ENCODE measurements at places on chromosomes 1 and 21. TPM values are rescaled to one million over a fixed set of nuclear protein-coding genes. Genes with fewer than 3 reads are reported as not detected.

The KCNK1 gene
- total RNA-seq, result 14.6 TPM

The APCS gene
- not detected for total RNA-seq

The NFASC gene
- total RNA-seq, result 0.72 TPM

The GPR37L1 gene
- total RNA-seq, result 0.07 TPM

GRCh38 chr1:90993245-90993644 is 28.6 kb downstream of the ZNF644 start:
- H3K27ac ChIP-seq, result no peak overlapping the region
- no peak for DNase-seq
- no peaks in the 10 kb centered on the region for H3K4me1 ChIP-seq

DNA sequence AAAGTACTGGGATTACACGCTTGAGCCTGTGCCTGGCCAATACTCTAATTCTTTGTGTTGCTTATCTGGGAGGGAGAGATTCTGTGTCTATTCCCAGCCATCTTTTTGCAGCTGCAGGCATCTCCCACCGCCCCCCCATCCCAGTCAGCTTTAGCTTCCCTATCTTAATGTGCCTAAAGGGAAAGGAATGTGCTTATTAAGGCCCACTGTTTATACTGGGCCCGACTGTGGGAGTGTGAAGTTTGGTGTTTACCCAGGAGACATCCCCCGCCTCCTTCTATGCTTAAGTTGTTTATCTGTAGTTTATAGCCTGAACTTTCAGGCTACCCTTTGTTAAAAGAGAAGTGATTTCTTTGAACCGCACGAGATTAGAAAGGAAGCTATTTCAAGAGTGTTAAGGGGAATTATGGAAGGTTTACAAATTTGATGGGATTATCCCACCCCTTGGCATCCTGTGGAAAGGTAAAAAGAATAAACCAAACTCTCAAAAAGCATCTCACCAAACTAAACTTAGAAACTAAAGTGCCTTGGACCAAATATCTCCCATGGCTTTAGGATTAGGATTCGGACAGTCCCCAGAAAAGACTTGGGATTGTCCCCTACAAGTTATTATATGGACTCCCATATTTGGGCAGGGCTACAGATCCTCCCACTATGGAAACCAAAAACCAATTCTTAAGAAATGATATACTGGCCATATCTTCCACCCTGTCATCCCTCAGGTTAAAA is 25.5 kb upstream of the ZNF496 start:
- H3K4me3 ChIP-seq, result no peak overlapping the region
- peaks cover 40% of the 10 kb centered on the region for H3K4me1 ChIP-seq
- no peak for DNase-seq
- no peaks in the 10 kb centered on the region for H3K36me3 ChIP-seq

- H3K27me3 ChIP-seq, result peaks cover 8% of the 10 kb centered on the region
- no peak overlapping the region for H3K27ac ChIP-seq
- H3K4me3 ChIP-seq, result no peak overlapping the region
- H3K4me1 ChIP-seq, result no peaks in the 10 kb centered on the region
- no peak for DNase-seq
These were observed 235.8 kb downstream of the PTGER3 start for GRCh38 chr1:70811815-70812214.

DNA sequence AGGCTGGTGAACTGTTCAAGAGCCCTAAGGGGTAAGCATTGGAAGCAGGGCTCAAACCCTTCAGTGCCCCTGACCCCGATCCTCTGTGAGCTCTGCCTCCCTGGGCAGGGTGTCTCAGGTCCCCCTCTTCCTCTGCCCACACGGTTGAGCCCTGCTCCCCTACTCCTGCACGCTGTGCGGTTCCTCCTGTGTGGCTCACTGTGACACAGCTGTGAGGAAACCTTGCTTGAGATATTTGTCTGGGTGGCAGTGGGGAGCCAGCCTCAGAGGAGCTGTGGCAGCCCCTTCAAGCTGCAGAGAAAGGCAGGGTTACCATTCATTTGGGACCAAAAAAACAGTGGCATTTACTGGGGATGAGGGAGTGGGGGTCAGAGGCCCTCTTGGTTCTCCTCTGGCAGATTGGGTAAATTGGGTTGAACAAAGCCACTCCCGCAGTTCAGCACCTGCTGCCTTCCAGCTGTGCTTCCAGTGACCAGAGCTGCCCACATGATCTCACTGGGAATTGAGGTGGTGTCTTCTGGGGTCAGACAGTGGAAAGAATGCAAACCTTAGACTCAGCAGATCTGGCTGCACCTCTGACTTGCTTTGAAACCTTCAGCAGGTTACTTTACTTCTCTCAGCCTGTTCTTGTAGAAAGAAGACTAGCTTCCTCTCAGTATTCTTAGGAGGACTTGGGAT is 60.6 kb upstream of the CD1D start:
- H3K4me1 ChIP-seq, result peaks cover 57% of the 10 kb centered on the region
- H3K27me3 ChIP-seq, result peaks cover 8% of the 10 kb centered on the region
- no peak overlapping the region for H3K27ac ChIP-seq
- no peak for DNase-seq

Measured in mesothelial cell of epicardium (in vitro differentiated cells).